NCI-H2227 treated with DMSO at 0.1 percent for 48 hours (cell line): ENCODE measurements at places on chromosomes 1 and 21.

- DNase-seq, result no peak
Measured at GRCh38 chr1:87170157-87170556, 158.5 kb upstream of the LMO4 start.

GRCh38 chr1:44251989-44252671 lies 38.9 kb downstream of the DMAP1 start:
- peak; percentile 18 for DNase-seq

GRCh38 chr1:160040476-160040875 lies 8.7 kb upstream of the PIGM start:
- no peak for DNase-seq

DNA sequence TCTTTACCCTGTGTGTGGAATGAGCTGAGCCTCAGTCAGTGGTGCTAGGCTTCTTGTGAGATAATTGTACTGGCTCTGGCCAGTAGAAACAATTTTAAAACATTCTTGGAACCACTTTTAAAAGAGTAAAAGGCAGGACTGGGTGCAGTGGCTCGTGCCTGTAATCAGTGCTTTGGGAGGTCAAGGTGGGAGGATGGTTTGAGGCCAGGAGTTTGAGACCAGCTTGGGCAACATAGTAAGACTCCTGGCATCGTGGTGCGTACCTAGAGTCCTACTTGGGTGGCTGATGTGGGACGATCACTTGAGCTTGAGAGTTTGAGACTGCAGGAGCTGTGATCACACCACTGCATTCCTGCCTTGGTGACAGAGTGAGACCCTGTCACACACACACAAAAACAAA lies 89.8 kb downstream of the UCK2 start:
- no peak for DNase-seq

GRCh38 chr1:18913065-18913835 lies 10.9 kb upstream of the ALDH4A1 start:
- DNase-seq, result peak; percentile 59
